ENCODE measurements at places on chromosomes 11 and 22.
A peak's percentile ranks its signal among the peaks of the same experiment; 100 is the strongest.

GRCh38 chr22:22210375-22210774, 34.2 kb upstream of the VPREB1 start:
- peak; percentile 50 for DNase-seq

DNA sequence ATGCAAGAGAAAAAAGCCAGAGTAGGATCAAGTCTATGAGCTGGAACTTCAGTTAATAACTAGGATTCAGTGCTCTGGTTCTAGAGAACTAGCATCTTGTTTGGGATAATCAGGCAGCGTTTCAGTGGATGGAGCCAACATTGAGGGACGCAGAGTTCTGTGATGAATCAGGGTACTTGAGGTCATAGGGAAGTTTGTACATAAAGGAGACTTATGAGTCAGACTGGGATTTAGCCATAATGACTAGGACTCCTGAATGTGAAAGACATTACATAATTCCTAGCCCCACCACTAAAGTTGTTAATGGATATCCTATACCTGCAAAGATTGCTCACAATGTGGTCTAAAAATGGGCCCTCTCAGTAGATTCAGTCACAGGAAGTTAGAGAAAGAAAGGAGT, 6.8 kb downstream of the SLN start:
- peak; percentile 90 for DNase-seq

DNA sequence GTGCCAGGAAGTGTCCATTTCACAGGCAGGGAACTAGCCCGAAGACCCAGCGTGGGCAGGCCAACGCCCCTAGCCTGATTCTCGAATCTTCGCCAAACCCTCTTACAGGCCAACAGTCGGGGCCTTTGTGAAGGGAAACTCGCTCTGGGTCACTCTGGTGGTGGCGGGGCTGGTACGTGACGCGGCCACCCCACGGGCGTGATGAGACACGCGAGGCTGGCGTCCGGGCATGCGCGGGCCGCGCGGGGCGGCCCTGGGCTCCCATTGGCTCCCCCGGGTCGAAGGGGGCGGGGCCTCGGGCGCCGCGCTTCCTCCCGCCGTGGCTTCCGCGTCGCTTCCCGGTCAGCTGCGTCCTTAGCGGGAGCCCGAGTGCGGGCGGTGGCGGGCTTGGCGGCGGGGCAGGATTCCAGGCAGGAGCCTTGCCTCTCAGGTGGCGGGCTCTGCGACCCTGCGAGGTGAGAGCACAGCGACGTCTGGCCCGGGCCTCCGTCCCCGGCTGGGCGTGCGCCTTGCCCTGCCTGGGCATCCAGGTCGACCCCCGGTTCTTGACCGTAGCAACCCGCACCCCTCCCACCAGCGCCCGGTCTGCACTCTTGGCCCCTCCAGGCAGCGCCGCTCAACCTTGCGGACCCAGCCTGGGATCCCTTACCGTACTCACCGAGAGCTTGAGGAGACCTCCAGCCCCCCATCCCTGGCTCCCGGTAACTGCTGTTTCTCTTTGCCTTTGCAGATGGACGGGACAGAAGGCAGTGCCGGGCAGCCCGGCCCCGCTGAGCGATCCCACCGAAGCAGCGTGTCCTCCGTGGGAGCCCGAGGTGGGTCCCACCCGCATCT, at the start of gene FRMD8:
TSS of gene FRMD8 (plus strand) at position 331 of the 834 bp plus-strand sequence. CDS start at position 731, 400 bp downstream.
- peak; percentile 74 for DNase-seq

DNA sequence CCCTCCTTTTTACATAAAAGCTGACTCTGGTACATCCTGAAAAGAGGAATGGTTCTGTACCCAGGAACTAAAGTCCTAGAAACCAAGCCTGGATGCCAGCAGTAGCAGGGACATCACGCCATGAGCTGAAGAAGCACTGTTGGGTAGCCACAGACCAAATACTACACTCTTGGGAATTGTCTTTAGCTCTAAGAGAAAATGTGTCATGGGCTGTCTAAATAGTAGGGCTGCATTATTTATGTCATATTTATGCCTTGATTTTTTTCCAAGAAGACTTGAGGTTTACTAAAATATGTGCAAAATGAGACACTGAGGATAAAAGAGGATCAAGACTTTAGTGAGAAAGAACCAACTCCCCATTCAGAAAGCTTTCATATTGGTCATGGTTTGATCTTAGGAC, 213.6 kb downstream of the RAB38 start:
- peak; percentile 45 for DNase-seq

DNA sequence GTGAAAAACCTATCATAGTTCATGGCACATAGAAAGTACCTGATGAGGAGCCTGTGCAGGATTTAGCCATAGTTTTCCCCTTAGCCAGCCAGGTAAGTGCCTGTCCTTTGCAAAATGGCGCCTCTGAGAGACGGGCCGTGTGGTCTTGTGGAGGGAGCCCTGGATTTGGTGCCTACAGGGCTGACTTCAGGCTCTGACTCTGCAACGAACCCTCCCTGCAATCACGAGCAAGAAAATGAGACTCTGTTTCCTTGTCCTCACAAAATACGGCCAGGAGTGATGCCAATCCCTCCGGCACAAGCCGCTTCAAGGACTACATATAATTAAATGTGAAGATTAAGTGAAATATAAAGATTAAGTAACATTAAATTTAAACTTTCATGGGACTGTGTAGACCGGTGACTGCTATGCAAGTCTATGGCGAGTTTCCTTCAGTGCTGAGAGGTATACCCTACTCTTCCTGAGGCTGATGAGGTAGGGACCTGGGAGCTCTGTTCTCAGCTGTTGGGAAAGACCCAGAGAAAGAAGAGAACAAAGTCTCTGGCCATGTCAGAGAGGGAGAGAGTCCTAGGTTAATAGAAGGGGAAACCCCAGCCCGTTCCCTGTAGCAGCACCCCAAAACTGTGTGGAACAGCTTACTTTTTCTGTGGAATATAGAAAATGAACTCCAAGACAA, 6.1 kb upstream of the CXCR5 start:
- DNase-seq = no peak

DNA sequence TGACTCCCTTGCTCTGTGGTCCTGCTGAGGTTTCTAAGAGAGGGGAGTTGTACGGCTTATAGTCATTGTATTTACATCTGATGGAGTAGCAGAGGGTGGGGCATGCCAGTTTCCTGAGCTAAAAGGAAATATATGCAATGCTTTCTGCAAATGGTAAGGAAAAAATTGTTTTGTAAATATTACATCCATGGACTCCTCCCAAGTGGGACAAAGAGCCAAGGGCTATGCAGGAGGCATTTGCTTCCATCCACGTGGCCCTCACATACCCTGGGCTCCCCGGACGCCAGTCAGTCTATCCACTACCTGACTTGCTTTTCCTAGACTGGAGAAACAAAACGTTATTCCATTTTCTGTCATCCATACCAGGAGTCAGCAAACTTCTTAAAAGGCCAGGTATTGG, 59.7 kb upstream of the PITPNB start:
- no peak for DNase-seq

- no peak for DNase-seq
Measured at GRCh38 chr11:107508858-107509244, 51.2 kb upstream of the CWF19L2 start.

- DNase-seq = no peak
Measured at GRCh38 chr11:126604461-126604860, 249.0 kb downstream of the ST3GAL4 start.

All from fibroblast of skin of abdomen (primary cell).